ENCODE measurements at places on chromosomes 11 and 22.

DNA sequence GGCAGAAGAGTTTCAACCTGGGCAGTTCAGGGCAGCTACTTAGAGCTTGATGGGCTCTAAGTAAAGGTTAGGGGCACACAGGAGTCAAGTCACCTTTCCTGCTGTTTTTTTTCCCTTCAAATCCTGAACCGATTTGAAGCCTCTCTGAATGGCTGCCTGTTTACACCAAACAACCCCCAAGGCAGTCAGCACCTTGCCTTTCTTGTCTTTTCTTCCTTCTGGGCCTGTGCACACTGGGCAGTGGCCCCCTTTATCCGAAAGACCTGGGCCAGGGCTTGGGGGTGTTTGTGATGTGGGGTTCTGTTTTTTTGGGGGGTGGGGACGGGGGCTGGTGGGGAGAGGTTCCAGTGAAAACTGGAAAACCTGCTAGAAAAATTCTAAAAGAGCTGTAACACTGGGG is 4.3 kb downstream of the RSPH14 start:
- DNase-seq = no peak

GRCh38 chr22:49930596-49931412 is 12.4 kb downstream of the CRELD2 start:
- peak; percentile 90 for DNase-seq

DNA sequence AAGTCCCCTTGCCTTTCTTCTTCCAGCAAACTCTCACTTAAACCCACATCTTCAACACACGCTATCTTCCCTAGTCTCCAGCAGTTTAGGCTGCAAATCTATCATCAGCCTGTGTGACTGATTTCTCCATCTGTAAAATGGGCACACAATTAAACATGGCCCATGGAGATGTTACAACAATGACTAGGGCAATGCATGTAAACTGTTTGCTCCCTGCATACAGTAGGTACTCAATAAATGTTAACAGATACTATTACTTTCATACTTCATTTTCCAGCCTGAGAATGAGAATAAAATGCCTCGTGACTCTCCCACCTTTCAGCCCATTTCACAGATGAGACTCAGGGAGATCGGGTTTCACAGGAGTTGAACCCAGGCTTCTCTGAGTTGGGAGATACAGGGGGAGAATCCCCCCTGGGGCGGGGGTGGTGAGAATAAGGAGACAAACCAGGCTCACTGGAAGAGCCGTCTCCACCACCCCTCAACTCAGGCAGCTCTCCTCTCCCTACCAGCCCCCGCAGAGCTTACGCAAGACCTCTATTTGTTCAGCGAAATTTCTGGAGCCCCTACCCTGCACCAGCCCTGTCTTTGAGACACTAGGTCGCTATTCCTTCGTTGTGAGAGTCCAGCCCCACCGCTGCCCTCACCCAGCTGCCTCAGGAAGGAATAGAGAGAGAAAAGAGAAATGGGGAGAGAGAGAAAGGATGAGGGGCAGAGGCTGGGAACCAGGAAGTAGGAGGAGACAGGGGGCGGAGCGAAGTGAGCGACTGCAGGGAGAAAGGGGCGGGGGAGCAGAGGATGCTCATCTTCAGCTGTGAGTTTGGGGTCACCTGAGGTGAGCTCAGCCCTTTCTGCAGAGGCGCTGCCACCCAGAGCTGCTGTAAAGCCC is 42.1 kb upstream of the KLHL35 start:
- DNase-seq = peak; percentile 32

DNA sequence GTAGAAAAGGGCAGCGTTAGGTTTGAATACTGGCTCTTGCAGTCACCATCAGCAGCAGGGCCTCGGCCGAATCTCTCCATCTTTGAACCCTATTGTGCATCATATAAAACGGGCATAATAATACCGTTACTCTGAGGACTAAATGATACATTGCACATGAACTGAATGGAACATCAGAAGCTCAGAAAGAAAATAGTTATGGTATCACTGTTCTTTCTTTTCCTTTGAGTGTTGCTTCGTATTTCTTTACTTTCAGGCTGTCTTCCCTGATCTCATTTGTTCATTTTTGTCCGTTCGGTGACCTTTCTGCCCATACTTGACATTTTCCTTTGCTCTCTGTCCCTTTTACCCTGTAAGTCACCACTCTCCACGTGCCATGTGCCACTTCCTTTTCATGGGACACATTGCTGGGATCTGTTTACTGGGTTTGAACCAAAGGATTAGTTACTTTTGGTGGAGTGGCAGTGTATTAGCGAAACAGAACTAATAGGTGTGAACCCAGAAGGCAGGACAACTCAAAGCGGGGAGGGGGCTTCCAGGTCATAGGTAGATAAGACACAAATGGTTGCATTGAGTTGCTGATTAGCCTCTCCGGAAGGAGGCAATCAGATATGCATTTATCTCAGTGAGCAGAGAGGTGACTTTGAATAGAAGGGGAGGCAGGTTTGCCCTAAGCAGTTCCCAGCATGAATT is 717 bp upstream of the ZNF202 start:
- DNase-seq = no peak

DNA sequence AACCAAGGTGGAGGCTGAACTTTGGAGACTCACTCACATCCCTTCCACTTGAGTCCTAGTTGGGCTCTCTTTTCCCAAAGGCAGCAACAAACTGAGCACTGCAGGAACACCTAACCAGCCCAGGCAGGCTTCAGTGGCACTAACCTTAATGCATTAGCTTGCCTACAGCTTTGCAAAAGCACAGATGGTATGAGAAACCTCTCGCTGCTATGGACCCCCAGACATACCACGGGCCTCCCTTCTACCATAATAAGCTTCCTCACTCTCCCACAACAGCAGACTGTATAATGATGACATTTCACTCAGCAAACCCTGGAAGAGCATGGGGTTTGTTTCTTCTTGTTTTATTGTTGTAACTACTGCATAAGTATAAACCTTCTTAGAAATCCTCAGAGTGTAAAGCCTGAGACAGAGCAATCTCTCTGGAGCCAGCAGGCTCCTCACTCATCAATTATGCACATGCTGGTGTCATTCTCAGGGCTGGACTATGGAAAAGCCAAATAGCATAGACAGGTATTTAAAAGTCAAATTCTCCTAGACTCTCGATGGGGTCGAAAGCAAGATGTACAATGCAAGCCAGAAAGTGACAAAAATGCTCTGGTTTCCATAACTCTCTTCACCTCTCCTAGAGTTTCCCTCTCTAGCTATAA is 167.6 kb downstream of the NXPE2 start:
- DNase-seq = no peak

DNA sequence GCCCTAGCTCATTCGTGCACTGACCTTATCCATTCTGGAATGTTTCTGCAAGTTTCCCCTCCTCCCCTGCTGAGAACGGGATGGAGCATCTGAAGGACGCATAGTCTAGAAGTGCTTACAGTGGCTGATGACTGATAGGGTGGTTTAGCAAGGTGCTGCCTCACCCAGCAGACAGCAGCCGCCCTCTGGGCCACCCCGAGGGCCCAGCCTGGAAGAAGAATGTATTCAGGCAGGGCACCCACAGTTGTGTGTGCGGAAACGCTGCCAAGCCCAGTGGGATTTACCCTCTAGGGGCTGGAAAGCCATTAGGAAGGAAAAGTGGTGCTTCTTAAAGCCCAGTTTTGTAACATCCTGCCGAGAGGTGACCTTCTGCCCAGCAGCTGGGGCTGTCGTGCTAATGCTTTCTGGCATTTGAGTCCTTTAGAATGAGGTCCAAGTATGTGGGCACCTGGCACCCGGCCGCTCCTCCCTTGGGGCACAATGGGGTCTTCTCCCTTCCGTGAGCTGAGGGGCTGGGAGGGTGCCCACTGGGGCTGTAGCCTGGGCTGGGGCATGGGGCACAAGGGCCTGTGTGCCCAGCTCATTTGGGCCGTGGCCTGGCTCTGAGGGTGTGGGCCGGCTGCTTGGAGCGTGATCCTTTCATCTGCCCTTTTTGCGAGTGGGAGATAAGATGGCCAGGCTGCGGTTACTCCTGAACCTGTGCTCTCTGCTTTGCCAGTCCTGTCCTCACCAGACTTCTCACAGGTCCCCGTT is 14.4 kb downstream of the FBLN1 start:
- DNase-seq = peak; percentile 84

- DNase-seq = no peak
Observed at GRCh38 chr11:24617856-24618255, 121.0 kb downstream of the LUZP2 start.

GRCh38 chr11:3206156-3206921 is 12.3 kb downstream of the MRGPRG start:
- no peak for DNase-seq

- no peak for DNase-seq
Observed at GRCh38 chr11:74377689-74378088, 20.5 kb downstream of the PGM2L1 start.

- DNase-seq = no peak
Observed at GRCh38 chr11:47587039-47587716, 700 bp downstream of the FAM180B start.

DNA sequence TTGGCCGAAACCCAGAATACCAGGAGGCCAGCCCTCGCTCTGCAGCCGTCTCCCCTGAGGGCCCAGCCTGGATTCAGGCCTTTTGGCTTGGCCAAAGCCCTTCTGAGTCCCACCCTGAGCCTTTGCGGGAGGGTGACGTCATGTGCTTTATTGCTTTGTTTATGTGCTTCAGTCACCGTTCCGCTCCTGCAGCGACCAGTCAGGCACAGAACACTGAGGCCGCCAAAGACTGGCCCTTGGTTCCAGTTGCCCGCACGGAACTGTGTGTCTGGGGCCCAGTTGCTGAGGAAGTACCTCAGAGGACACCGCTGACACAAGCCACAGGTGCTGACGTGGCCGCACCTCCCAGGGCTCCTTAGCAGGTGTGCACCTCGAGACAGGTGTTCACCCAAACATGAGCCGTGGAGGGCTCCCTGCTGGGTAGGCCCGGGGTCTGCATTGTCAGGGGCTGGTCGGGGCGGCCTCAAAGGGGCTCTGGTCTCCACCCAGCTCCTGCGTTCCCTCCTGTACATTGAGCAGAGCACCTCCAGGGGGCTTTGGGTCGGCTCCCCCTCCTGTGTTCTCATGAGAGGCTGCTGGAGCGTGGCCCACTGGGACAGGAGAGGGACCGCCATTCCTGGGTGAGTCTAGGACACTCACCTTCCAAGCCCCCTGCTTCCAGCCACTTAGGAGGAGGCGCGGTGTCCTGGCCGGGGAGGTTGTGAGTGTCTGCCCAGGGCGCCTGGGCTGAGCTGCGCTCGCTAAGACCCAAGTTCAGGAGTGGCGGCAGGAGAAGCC is 376.8 kb downstream of the TBC1D22A start:
- DNase-seq = no peak

DNA sequence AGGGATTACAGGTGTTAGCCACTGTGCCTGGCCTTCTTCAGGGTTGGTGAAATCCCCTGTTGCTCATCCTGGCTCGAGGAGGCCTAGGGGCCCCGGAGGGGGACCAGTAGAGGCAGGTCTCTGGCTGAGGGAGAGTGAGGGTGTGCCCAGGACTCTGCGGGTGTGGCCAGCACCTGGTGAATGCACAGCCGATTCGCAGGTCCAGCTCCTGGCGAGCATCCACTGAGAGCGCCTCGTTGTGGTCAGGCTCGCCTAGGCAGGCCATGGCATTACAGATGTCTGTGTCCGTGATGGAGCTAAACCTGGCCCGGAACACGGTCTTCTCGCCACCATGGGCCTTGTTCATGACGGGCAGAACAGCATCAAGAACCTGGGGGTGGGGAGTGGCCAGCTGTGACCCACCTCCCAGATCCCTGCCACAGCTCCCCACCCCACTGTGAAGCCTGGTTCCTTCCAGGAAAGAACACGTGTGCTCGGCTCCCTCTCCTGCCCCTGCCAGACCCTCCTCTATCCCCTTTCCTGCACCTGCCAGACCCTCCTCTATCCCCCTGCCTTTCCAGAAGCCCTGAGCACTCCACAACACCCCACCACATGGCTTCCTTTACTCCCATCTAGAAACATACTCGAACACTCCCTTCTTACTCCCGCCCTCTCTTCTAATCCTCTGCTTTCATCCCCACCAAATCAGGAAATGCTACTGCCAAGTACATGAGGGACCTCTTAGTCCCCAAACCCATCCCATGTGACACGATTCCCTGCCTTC is 12.4 kb downstream of the TOP3B start:
- no peak for DNase-seq

DNA sequence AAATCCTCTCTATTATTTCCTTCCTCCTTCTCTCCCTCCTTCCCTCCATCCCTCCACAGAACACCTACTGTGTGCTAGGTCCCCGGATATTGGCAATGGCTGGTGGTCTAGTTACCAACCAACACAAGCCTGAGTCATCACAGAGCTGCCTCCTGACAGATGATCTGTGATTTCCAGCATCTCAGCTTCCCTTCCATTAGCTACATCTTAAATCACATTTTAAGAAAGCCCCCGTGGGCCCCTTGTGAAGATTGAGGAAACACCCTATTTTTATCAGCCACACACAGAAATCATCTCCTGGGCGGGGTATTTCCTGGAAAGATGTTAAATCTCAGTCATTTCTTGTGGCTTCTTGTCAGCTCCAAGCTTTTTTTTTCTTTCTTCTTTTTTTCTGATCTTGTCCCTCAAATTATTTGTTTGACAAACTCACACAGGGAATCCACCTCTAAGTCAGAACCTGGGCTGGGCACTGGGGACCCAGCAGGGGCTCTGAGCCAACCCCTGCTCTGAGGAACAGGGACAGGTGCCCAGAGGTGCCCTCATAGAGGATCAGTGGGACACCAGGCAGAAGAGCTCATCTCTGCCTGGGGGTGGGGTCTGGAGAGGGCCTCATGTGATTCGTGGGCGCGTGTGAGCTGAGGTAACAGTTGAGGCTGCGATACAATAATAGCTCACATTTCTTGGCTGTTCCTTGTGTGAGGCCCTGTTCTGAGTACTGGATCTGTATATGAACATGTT is 42.4 kb downstream of the CACNA1I start:
- no peak for DNase-seq

GRCh38 chr22:46706060-46706459 is 32.0 kb downstream of the CERK start:
- no peak for DNase-seq

GRCh38 chr11:75525433-75526191 is at the start of gene GDPD5:
Gene GDPD5 (minus strand): TSS chr11:75525941. CDS start chr11:75477735, 48,206 bp downstream.
- DNase-seq = peak; percentile 77

- DNase-seq = no peak
Observed at GRCh38 chr22:21829523-21829922, 37.9 kb downstream of the MAPK1 start.

Data from M059J (cell line).